ENCODE measurements at places on chromosomes 13 and 19.

DNA sequence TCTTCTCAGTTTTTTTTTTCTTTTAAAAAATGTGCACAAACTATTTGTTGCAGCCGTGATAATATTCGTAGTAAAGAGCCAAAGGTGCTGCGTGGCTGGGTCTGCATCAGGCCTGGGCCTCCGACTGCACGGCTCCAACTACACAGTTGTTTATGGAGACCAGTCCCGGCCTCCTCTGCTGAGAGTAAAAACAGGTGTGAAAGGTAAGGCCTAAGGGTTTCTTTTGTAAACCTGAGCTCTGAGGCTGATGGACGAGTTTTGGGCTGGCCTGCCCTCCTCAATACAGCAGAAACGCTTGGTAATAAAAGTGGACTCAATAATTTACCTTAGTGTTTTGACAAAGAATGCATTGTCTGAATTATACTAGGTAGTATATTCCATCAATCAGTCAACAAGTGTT, 3.9 kb downstream of the MBNL2 start:
- no peak for DNase-seq

DNA sequence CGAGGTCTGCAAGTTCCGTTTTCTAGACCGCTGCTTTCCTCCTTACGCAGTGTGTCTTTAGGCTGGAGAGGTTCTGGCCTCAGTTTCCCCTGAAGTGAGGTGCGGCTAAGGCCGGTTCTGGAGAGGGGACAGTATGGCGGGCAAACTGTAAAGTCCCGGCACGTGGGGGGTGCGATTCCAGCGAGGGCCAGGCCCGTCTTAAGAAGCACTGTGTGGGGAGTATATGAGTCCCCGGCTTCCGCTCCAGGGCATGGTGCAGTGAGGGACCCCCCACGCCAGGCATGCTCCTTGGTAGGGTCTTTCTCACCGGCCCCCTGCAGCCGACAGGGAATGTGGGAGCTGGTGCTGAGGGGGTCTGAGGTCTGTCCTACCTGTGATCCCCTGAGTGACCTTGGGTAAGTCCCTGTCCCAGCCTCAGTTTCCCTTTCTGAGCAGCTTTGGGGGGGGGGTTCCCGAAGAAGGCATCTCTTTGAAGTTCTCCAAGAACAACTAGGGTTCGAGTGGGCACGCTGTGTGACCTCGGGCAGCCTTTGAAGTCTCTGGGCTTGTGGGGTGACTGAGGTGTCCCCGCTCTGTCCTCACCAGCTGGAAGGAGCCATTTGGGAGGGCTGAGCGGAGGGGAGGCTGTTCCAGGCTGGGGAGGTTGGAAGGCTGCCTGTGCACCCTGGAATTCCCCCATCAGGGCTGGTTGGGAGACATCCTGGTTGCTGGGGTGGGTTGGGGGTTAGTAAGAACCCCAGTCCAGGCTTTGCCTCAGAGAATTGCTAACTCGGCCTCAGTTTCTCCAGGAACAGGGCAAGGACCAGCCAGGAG, 1.5 kb downstream of the NFIC start:
- no peak for DNase-seq

DNA sequence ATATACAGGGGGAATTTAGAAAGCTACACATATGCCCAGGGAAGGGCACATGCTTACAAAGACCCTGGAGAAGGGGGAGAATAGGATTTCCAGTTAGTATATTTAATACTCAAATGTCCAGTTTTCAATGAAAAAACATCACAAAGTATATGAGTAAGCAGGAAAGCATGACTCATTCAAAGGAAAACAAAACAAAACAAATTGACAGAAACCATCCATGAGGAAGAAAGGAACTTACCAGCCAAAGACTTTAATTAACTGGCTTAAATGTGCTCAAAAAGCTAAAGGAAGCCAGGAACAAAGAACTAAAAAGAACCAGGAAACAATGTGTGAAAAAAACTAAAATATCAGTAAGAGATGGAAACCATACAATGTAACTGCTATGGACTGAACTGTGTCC, 716.2 kb upstream of the ARGLU1 start:
- no peak for DNase-seq

DNA sequence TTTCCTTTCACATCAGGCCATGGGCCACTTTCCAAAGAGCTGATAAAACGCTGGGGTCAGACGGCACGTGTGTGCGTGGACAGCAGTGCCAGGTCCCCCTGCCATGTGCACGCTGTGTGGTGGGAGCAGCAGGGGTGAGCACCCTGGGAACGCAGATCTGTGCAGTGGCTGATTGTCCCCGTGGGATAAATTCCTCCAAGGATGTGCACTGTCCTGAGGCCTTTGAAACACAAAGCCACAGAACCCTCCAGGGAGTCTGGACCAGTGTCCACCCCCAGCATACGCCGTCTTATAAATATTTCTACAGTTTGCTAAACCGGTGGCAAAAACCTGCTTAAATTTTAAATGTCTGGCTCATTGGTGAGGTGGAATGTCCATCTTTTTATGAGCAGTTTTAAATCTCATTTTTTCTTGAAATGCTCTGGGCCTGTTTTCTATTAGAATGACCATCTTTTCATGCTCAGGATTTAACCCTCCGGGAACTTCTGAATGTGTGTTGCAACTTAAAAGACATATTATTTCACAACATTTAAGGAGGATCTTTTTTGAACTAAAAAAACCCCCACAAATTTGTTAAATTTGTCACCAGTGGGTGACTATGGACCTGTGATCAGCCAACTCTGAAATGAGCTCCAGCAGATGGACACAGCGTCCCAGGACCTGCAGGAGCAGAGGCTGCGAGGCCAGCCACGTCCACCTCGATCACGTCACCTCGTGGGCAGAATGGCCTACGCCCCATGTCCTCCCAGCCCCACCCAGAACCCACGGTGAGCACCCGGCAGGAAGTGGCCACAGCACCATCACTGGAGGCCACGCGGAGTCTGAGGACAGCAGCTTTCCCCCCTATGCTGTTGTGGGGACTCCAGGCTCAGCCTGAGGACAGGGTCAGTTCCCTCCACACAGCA, 68.6 kb downstream of the RASA3 start:
- no peak for DNase-seq

DNA sequence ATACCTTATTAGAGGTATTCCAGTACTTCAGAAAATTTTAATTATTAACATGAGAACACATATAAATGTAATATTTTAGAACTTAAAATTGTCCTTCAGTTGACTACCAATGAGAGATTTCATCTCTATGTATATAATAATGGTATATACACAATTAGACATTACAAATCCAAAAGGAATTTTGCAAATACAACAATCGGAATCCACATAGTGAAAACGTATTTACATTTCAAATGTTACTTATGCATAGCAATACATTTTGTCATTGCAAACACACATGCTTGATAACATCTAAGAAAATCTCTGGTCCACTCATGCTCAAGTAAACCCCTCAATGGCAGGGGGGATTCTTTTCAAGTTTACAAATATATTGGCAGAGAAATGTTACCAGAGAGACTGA, 2345.2 kb downstream of the PCDH9 start:
- DNase-seq = no peak

- peak; percentile 24 for DNase-seq
These were observed 103.7 kb upstream of the EDNRB start for GRCh38 chr13:78022164-78022877.

- DNase-seq = no peak
These were observed 34.4 kb upstream of the FBXL3 start for GRCh38 chr13:77061362-77061761.

- no peak for DNase-seq
These were observed 6.7 kb upstream of the MRPL4 start for GRCh38 chr19:10245189-10245939.

DNA sequence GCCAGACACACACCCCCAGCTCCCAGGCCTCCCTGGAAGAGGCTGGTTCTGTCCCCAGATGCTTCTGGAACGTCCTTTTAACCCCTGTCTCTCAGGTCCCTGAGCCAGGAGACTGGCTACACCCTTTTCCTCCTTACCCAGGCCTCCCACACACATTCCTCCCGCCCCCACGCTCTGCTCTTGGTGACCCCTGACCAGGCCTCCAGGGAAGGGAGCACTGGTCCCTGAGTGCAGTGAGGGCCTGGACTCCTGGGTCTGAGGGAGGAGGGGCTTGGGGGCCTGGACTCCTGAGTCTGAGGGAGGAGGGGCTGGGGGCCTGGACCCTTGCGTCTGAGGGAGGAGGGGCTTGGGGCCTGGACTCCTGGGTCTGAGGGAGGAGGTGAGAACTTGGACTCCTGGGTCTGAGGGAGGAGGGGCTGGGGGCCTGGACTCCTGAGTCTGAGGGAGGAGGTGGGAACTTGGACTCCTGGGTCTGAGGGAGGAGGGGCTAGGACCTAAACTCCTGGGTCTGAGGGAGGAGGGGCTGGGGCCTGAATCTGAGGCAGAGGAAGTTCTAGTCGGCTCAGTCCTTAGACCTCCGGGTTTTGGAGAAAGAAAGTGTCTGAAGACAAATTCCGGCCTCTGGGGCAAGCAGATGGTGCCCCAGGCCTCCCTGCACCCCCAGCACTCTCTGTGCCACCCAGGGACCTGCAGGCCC, 527 bp downstream of the KLK6 start:
- DNase-seq = no peak

DNA sequence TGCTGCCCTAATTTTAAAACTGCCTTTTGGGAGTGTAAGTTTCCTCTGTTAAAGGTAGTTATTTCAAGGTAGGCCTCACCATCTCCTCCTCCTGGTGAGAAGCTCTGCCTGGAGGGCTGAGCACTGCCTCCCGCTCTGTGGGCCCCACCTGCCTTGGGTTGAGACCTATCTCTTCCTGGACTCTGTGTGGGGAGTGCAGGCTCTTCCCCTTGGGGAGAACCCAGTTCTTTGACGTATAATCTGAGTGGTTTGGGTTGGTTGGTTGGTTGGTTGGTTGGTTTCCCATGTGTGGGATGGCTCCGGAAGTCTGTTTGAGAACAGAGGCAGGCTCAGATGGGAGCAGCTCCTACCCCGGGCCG, 39.1 kb downstream of the ACTN4 start:
- no peak for DNase-seq

DNA sequence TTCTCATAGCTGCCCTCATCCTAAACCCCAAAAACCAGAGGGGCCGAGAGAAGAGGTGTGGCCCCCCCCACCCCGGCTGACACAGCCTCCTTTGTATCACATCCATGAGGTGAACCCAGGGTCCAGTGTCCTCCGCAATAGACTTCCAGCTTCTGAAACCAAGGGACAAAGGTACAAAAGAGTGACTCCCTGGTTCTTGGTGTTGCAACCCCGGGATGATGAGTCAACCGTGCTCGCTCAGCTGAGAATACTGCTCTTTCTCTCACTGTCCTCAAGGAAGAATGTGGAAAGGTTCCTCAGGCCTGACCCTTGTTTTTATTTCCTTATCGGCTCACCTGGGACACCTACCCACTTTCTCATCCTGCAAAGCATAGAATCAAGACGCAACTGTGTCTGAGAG, 5.5 kb downstream of the SLC15A1 start:
- no peak for DNase-seq

- no peak for DNase-seq
These were observed 17.9 kb upstream of the RFC3 start for GRCh38 chr13:33799950-33800592.

- DNase-seq = peak; percentile 26
These were observed 48.6 kb upstream of the GTF3A start for GRCh38 chr13:27375686-27376326.

- DNase-seq = no peak
These were observed 369.9 kb upstream of the SLC10A2 start for GRCh38 chr13:103436057-103436654.

DNA sequence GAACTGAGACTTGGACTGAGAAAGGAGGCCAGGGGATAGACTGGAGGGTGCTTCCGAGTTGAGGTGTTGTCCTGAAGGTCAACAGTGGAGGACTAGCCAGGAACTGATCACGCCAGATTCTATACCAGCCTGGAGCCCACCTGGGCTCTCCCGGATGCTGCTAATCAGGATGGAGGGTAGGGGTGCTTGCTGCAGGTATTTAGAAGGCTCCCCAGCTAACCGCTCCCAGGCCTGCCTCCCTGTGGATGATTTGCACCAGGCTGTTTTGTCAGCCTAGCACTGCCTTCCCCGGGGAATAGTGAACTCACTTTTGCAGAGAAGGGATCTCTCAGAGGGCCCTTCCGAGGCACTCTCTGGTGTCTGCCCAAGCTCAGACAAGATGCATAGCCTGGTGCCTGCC, 60.5 kb upstream of the KCTD15 start:
- DNase-seq = no peak

DNA sequence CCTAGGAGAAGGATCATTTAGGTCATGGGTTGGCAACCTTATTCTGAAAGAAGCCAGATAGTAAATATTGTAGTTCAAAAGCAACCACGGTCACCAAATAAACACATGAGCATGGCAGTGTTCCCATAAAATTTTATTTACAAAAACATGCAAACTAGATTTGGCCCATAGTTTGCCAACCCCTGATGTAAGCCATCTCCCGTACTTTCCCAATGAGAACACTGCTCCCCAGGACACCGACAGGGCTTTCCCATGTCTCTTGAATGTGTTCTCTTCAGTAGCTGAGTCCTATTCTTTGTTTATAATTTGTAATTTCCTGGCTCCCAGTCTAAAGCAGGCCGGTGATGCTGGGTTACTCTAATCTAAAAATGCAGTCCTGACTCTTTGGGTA, 239.6 kb downstream of the LHFPL6 start:
- DNase-seq = no peak

GRCh38 chr13:45078003-45078402, 42.3 kb upstream of the GTF2F2 start:
- no peak for DNase-seq

DNA sequence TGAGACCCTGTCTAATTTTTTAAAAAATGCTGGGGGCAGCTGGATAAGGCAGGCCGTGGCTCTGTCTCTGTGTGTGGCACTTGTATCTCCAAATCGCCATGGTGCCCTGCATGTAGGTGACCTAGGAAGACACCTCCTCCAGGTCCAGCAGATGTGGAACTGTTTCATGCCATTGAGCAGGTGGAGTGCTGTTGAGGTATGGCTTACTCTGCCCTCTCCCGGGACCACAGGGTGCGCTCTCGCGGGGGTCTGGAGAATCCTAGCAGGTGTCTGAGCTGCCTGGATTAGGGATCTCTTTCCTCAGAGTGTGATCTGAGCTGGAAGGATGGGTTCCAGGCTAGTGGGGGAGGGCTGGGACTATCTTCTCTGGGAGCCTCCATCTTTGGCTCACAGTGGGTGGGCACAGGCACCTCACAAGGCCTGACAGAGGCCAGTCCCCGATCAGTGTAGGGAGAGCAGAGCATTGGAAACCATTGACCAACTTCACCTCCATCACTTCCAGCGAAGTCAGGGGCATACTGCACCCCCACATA, 67.7 kb upstream of the TM9SF2 start:
- no peak for DNase-seq

DNA sequence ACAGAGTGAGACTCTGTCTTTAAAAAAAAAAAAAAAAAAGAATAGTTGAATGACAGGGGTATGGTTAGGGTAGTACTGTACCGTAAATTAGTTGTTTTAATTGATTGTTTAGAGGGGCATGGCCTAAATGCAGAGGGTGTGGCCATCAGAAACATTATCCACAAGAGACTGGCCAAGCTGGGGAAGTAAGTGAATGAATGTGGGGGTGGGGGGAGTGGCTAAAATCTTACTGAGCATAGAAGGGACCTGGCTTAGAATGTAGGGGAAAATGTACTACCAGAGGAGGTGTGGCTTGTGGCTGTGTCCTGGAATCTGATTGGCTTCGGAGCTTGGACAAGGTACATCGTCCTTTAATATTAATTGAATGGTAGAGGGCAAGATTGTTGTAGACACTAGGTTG, 3.8 kb downstream of the BCL2L12 start:
- DNase-seq = no peak

- DNase-seq = no peak
These were observed 192.8 kb downstream of the LACC1 start for GRCh38 chr13:44072536-44072935.

Data from AG04450 (cell line).